ENCODE measurements at places on chromosomes 1 and 21. TPM values are rescaled to one million over a fixed set of nuclear protein-coding genes. Genes with fewer than 3 reads are reported as not detected.

GRCh38 chr21:35226968-35227744 lies 178.1 kb upstream of the RUNX1 start:
- DNase-seq, result no peak

DNA sequence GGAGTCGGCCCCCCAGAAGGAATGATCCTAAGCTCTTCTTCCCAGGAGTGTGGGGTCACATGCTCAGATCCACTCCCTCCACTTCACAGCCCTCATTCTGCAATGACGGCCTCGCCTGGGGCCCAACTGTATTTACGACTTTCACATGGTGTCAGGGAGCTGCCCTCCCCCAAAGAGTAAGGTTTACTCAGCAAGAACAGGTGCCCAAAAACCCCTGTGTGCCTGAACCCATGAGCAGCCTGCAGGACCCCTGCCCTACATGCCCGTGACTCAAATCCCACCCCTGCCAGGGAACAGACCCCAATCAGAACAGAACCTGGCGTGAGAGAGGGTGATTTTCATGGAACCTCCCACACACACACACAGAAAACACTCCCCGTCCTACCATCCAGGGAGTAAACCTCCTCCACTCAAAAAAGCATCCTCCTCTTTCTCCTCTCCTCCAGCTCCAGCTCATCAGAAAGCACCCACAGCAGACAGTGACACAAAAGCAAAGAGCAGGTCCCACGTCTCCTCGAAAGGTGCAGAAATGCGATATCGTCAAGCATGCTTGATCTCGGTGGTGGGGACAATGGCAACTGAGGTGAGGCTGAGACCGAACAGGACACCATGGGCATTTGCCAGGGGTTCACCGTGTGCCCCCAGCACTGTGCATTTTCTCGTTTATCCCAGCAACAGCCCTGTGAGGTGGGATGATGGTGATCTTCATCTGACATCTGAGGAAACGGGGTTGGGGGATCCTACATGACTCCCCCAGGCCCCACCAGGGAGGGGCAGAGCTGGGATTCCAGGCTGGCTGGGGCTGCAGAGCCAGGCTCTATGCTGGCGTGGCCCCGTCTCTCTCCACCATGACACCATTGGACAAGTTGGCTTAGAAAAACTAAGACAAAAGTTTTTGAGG lies 397.9 kb downstream of the NPHP4 start:
- DNase-seq, result no peak

DNA sequence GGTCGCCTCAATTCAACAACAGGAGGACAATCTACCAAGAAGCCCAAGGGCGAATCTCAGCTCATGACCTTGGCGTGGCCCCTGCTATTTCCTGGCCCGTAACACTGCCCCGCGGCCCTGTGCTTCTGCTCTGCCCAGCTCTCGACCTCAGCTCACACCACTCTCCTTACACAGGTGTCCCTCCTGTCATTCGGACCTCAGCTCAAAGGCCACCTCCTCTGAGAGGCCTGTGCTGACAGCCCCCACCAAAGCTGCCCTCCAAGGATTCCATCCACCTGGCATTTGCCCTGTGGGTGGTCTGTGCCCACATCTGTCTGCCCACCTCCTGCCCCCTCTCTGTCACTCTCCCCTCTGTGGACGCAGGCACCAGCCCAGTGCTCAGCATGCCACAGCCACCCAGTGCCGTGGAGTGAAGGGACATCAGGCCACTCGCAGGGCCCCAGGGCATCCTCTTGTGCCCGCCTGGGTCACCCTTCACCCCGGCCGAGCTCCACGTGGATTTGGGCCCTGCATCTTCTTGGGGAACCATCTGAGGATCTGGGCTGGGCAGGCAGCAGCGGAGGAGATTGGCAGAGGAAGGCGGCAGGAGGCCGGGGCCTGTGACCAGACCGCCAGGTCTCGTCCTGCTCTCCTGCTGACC lies 70.3 kb downstream of the DHRS3 start:
- no peak for DNase-seq

- DNase-seq, result no peak
Measured at GRCh38 chr1:48235652-48236051, 13.1 kb downstream of the SLC5A9 start.

DNA sequence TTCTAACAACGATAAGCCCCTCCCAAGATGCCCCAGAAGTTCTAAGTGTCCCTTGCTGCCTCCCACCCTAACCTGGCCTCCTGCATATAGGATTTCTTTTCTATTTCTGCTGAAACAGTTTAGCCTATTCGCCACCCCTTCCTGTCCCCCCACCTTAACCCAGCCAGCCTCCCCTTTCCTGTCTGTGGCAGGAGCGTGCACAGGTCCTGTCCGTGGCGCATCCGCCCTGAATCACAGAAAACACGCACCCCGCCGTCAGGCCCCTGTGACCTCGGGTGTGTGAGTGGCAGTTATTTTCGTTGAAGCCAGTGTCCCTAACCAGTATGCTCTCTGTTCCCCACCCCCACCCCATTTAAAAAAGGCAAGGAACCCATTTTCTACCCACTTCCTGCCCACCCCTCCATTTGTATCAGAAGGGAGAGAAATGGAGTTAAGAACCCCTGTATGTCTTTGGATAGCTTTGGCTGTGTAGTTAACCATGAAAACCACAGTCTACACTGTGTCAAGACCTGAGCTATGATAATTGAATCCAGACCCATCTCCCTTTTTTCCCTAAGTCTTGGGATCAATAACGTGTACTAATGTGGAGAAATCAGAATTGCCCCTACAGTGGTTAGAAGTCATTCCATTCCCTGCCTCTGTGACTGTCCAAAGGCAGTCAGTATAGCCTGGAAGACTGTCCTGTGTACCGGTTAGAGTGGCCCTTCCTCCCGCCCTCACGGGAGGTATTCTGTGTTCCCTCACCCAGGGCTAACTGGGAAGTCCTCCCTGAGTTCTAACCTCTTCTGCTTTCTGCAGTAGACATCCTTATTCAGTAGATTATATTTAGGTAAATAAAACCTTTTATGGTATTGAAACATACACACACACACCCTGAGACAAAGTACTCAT lies 1.8 kb downstream of the PLEKHO1 start:
- DNase-seq, result no peak

NCDN gene
- polyA plus RNA-seq, result 16.7 TPM

SAMD13 gene
- 0.99 TPM for polyA plus RNA-seq
